Stimulated activated CD4-positive, alpha-beta T cell treated with anti-CD3 and anti-CD28 coated beads, Interleukin-4, amount 100 ng/mL, for 24 hours (primary cell): ENCODE measurements at places on chromosomes 2 and 18.
A peak's percentile ranks its signal among the peaks of the same experiment; 100 is the strongest.

- no peak for DNase-seq
Observed at GRCh38 chr2:113967272-113967671, 77.4 kb downstream of the ACTR3 start.

- no peak for DNase-seq
Observed at GRCh38 chr18:48922801-48923730, 27.7 kb downstream of the SMAD7 start.

DNA sequence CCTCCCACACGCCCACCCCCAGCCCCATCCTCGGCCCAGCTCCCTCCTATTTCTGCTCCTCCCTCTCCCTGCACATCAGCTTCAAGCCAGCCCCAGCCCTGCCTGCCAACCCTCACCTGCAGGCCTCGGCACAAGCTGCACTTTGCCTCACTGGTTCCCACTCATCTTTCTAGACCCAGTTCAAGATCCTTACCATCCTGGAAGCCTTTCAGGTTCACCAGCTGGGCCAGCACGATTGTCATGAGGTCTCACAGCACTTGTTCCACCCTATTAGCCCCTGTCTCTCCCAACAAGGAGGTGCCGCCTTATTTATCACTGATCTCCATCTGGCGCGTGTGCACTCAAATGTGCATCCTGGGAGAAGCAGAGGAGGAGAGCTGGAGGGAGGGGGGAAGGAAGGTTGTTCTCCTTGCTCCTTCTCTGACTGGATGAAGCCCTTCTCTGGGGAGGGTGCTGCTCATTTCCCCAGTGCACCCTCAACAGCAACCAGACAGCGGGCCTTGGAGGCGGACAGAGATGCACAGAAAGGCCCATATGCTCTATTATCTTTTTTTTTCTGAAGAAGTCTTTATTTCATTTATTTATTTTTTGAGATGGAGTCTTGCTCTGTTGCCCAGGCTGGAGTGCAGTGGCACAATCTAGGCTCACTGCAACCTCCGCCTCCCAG is 15.5 kb upstream of the BIN1 start:
- no peak for DNase-seq

- DNase-seq = no peak
Observed at GRCh38 chr2:43399515-43400264, 173.3 kb upstream of the ZFP36L2 start.

GRCh38 chr2:85259101-85259590 is 68.6 kb downstream of the TGOLN2 start:
- no peak for DNase-seq

DNA sequence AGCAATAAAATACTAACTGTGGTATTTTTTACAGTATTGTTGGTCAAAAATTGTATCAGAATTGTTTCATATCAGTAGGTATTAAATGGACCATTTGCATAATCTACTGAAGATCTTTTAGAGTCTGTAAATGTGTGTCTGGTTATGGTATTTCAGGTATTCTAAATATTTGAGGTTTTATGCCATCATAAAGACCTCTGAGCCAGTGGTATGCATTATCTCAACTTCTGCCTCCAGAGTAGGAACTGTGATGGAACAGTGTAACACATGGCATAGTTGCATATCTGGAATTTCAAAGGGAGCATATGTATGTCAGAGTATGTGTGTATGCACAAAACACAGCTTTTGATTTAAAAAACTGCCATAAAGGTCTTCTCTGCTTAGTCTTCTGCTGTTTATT is 15.4 kb downstream of the GREB1L start:
- DNase-seq = no peak

GRCh38 chr18:29397536-29397935 is 1220.6 kb upstream of the CDH2 start:
- DNase-seq = no peak

DNA sequence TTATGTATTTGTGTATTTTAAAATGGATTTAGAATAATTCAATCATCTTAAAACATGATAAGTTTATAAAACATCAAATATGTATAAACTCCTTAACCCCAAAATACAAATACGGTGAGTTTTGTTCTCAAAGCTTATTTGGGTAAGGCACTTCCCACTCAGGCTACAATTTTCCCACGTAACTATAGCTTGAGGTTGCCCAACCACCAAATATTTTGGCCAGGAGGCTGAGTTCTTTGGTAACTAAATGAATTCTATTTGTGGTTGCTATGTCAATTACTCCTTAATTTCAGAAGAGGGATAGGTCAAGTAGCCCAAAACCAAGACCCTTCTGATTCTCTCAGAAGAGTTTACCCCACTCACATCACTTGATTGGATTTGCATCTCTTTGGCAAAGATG is 70.4 kb downstream of the MYL12B start:
- DNase-seq = no peak

DNA sequence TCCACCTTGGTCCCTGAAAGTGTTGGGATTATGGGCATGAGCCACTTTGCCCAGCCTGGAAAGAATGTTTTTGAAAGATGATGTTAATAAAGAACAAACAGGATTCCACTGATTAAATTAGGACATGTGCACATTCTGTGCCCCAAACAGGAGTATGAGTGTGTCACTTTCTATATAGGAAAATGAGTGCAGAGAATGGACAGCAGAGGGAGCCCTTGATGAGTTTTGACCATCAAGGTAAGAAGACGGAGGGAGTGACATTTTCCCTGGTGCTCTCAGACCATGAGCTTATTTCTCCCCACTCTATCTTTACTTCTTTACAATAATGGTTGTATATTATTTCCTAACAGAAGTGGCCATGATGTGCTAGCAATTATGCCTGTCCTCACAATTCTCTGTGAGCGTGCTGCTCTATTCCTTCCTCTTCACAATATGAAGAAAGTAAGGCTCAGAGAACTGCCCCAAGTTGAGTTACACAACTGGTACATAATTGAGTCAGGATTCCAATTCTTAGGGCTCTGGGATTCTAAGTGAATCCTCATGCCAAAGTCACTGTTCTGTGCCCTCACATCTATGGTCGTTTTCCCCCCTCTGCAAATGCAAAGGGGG is 20.6 kb downstream of the RPL37A start:
- DNase-seq = peak; percentile 64

DNA sequence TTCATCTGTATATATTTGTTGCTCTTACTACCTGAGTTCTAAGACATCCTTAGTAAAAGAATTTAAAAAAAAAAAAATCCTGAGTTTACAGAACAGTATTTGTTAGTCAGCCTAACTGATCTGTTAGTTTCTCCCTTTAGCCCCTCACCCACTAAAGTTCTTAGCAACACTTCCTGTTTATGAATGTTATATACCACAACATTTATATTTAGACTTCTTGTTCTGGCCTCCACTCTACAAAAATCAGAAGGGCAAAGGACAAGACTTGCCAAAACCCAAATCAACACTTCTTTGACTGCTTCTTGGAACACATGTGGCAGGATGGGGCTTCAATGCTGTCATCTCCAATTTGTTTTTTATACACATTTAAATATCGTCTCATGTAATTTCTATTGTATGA is 71.1 kb downstream of the MGAT5 start:
- no peak for DNase-seq

DNA sequence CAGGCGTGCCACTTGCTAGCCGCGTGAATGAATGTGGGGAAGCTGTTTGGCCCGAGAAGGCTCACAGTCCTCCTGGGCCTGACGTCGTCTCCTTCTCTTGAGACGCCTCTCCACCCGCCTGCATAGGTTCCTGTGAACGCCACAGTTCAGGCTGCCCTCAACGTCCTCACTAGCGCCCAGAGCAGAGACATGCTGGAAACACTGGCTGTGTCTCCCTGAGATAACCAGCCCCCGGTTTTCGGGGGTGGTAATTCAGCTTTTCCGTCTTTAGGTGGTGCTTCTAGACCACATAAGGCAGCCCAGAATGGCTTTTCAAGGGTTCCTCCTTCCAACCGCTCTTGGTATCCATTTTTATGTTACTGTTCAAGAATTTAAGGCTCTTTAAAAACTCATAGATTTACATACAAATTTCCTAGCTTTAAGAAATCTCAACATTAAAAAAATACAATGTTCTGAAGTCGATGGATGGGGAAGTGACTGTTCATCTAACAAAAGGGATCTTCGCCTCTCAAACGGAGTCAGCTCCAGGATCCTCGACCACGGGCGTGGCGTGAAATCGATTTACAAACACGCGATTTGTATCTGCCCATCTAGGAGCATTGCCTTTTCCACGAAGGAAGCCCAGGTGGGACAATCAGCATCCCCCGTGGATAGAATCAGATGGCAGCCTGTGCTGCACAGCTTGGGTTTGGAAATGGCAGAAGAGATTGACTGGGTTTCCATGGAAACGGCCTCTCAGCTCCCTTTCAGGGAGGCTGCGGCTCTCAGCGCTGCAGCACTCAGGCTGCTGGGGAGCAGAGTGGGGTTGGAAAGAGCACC is 110.6 kb upstream of the PXDN start:
- no peak for DNase-seq

DNA sequence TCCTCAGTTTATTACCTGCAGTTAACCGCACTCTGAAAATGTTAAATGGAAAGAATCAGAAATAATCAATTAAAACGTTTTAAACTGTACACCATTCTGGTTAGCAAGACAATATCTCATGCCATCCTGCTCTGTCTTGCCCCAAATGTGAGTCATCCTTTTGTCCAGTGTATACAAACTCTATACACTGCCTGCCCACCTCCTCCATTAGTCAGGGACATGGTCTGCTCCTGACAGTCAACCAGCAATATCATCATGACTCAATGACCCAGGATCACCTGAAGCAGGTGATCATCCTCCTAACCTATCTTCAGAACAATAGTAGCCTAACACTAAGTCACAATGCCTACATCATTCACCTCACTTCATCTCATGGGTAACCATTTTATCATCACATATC is 214.7 kb downstream of the KCNH7 start:
- no peak for DNase-seq

DNA sequence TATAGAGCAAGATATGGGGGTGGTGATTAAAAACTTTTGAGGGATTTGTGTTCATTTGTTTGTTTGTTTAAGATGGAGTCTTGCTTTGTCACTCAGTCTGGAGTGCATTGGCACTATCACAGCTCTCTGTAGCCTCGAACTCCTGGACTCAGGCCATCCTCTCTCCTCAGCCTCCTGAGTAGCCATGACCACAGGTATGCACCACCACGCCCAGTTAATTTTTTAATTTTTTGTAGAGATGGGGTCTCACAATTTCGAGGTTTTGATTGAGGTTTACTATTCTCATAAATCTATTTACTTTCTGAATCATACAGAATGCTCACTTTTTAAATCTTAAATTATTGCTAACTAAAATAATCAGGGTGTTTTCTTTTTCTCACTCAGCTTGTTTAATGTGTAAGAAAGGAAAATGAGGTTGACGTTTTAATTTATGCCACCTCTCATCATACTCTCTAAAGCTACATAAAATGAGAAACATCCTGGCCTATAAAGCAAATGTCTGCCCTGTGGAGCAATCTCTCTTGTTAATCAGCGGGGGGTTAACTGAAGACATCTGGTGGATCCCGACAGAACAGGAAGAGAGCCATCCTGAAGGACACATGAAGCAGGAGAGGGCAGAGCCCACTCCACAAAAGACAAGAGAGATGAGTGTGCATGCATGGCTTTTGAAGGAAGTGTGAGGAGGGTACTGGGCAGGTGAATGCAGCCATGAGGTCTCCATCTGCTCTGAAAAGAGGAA is 589.1 kb upstream of the SLC8A1 start:
- no peak for DNase-seq

- no peak for DNase-seq
Observed at GRCh38 chr2:188181067-188181838, 110.4 kb upstream of the GULP1 start.

GRCh38 chr2:182924306-182924705 is 57.9 kb upstream of the FRZB start:
- DNase-seq = no peak

DNA sequence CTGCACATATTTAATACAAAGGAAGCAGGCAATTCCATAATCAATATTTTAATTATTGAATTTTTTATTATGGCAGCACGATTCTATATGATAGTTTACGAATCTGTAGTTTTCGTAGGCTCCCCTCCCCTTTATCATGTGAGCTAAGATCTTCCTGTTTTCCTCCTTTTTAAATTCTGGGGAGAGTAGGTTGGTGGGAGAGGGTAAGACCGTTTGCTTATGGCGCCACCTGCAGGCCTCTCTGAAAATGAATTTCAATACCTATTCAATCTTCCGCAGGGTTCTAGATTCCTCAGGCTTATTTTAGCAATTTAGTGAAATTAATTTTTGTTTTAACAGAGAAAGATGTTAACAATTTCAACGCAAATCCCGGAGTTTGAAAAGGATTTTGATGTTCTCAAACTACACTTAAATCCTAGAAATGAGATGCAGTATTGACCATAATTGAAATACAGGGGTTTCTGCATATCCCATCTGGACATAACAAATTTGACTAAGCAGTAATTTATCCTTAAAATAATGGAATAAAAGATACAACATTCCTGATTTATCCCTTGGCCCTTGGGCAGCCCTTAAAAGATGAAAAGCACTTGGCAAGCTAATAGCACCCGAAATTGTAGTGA is 12.8 kb upstream of the GBX2 start:
- DNase-seq = peak; percentile 16

- no peak for DNase-seq
Observed at GRCh38 chr2:203685081-203685621, 21.3 kb upstream of the CD28 start.

- no peak for DNase-seq
Observed at GRCh38 chr2:39929531-39929930, 150.5 kb upstream of the THUMPD2 start.

DNA sequence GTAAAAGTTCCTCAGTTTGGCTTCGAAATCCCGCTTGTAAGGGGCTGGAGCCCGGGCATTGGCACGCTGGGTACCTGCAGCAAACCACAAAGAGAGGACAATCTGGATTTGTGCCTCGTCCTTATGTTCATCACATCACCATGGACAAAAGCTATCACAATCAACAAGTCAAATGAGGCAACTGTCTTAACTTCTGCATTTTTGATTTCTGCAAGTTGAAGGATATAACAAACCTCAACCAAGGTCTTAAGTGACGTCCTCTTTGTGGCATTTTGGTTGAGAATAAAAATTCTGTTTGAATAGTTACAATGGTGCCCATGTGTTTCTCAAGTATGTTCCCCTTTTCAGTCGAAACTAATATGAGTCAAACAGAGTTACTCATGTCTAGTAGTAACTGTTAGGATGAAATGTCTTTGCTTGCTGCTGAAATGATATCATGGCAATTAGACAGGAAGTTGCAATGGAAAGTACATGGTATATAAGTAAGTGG is 70.8 kb upstream of the STK17B start:
- DNase-seq = no peak

- no peak for DNase-seq
Observed at GRCh38 chr2:33222309-33222708, 254.1 kb upstream of the RASGRP3 start.

GRCh38 chr2:21772624-21773023 is 648.9 kb downstream of the TDRD15 start:
- no peak for DNase-seq

- DNase-seq = no peak
Observed at GRCh38 chr2:54666131-54666633, 57.3 kb upstream of the EML6 start.

- DNase-seq = no peak
Observed at GRCh38 chr2:222358876-222359275, 60.1 kb upstream of the PAX3 start.

- no peak for DNase-seq
Observed at GRCh38 chr2:232611061-232611460, 22.3 kb upstream of the EFHD1 start.
